ENCODE measurements at places on chromosomes 2 and 18.

GRCh38 chr2:101064125-101064502, 62.0 kb downstream of the RPL31 start:
- no peak for DNase-seq

GRCh38 chr2:106109675-106110424, 84.3 kb downstream of the UXS1 start:
- no peak for DNase-seq

- no peak for DNase-seq
Measured at GRCh38 chr2:80852808-80853139, 548.2 kb upstream of the LRRTM1 start.

DNA sequence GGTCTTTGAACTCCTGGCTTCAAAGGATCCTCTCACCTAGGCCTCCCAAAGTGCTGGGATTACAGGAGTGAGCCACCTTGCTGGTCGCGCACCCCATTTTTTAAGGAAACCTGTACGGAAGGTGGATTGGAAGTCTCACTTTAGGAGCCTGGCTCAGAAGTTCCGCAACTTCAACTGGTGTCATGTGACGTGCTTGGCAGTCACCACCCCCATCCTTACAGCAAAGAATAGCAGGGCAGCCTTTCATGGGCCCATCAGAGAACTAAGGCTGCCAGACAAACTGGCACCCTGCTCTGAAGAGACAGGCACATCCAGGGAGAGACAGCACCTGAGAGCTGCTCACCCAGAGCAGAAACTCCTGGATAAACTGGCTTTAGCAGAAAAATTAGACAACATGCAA, 3.3 kb upstream of the SLC66A2 start:
- no peak for DNase-seq

DNA sequence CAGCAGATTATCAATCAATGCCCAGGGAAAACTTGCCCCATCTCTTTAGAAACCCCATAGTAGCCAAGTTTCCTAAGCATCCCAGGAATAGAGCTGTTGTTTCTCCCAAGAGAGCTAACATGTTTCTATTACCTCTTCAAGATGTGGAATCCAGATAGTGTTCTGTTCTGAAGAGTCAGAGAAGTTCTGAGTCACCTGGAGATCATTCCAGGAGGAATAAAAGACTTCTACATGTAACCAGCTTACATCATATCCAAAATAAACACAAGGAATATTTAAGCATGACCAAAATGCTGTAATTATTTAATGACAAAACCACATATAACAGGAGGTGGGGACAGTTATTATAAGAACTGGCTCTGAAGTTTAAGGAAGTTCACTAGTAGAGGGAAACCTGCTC, 51.0 kb upstream of the GORASP2 start:
- no peak for DNase-seq

GRCh38 chr18:22169011-22169888, at the start of gene GATA6:
Gene GATA6 (plus strand): TSS chr18:22169589. CDS start chr18:22171145, 1,556 bp downstream.
- no peak for DNase-seq

GRCh38 chr2:232245111-232245510, 133.4 kb upstream of the ALPP start:
- no peak for DNase-seq

- no peak for DNase-seq
Measured at GRCh38 chr2:180621941-180622918, 358.2 kb upstream of the UBE2E3 start.

DNA sequence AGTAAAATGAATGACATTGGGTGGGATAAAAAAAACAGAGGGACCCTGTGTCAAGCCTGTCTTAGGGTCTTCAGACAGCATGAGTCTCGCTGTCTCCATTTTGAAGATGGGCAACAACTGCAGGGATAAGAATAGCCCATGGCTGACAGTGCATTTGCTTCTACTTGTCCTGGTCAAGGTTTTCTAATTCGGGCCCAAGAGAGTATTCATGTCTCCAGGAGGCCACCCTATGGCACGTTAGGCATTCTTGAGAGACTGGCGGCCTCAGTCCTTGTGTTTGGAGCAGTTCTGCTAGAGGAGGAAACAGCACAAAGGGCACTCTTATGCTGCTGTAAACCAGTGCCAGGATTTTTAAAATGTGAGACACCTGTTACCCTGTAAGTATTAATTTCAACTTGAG, 9.5 kb upstream of the MYL1 start:
- no peak for DNase-seq

DNA sequence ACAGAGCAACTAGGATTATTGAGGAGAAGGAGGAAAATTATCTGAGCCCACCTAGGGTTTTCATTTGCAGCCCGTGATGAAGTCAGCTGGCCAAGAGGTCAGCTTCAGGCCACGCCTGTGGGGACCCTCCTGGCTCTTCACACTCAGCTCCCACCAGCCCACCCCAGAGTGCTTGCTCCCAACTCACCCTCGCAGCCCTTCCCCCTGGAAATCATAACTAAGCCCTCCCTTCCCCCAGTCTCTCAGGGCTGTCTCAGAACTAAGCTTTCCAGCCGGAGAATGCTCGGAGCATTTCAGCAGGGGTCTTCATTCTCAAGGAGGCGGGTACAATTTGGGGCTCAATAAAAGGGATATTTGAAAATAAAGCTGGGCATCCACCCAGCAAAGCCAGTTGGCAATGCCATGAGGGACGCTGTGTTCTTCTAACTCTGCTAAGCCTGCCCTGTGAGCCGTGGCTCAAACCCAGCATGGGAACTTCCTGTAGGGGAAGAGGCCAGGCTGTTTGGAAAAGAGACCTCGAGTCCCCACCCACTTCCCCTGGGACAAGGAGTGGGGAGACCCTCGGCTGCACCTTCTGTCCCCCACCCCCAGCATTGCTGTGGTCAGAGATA, 194.9 kb downstream of the CTIF start:
- no peak for DNase-seq

DNA sequence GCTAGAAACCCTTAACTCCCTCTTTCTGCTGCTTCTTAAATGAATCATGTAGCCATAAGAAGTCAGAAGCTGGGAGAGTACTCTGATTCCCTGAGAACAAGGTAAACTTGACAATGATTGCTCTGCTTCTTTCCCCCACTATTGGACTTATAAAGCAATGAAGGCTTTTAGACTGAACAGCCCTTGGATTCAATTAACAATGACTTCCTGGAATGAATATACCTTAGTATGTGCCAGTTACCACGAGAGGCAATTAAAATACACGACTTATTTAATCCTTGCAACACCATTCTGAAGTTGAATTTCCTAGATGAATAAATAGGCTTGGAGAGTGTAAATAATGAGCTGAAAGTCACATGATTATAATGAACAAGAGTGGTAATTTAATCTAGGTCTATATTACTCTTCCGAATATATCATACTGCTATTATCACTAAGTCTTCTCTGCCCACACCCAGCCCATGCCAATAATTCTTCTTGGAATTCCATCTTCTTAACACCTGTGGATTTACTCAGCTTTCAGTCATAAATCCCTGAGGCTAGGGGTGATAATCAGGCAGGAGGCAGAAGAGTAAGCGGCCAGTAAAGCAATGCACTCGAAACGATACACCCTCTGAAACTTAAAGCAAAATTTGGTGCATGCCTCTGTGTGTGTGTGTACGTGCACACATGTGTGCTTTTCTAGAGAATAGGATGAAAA, 170.2 kb downstream of the ATAD2B start:
- DNase-seq: no peak

GRCh38 chr2:52036024-52036423, 1004.1 kb upstream of the NRXN1 start:
- DNase-seq: no peak

GRCh38 chr2:218516614-218517013, 51.5 kb downstream of the USP37 start:
- no peak for DNase-seq

DNA sequence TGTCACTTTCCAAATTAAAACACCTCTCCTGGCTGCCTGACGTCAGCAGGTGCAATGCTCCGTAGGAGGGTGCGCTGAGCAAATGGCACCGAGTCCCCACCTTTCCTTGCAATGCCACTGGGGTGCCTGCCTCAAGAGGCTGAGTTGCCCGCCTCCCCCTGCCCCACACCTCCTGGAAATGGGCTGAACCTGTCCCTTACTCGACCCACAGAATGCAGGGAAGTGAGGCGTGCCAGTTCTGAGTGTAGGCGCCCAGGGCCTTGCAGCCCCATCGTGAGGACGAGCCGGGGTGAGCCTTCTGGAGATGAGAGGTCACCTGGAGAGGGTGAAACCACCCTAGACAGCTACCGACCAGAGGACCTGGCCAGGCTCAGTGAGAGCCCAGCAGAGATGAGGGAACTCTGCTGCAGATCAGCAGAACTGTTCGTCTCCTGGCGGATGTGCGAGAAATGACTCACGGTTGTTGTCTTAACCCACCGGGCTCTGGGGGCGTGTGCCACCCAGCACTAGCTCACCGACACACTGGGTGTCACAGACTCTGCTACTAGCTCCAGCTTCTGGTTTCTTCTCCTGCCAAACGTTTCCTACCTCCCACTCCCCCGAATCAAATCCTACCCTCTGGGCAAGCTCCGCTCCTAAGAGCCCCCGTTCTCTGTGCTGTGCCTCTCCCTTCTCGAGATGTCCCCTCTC, 168.7 kb upstream of the HDAC4 start:
- no peak for DNase-seq

DNA sequence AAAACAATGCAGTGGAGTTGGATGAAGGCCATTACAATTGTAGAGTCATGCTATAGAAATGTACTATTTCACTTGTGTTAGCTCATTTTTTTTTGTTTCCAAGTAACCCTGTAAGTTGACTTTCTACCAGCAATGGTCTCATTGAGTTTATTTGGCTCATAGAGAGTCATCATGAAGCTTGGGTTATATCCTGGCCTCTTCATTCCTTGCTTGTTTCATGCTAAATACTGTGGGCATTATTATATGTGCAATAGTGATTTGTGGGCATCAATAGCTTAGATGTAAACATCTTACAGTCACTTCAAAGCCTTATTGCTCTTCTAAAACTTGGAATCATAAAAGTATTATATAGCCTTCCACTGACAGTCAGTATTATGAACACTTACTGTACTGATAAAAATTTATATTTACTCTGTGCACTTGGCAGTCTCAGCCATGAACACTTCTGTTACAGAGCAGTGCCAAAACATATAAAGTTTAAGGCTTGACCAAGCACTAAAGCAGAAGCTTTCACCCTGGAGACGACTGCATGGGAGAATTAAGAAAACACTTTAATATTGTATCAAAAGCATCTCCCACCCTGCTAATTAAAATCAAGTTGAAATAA, 751.2 kb downstream of the SATB2 start:
- no peak for DNase-seq

- no peak for DNase-seq
Measured at GRCh38 chr2:100736121-100736915, 83.6 kb upstream of the NPAS2 start.

GRCh38 chr2:105961599-105962146, 217.0 kb downstream of the NCK2 start:
- DNase-seq: no peak

DNA sequence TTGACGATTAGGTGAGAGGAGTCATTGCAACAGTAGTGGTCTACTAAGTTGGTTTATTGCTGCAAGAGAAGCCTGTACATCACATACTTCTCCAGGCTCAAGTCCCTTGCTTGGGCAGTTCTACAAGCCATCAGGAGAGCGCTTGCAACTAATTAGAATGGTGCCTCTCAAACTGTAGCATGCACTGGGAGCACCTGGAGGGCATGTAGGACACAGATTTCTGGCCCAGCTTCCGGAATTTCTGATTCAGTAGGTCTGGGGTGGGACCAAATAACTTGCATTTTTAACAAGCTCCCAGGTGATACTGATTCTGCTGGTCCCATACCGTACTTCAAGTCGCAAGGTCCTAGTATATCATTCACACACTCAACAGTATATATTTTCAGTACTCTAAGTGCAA, 34.5 kb upstream of the CCDC88A start:
- no peak for DNase-seq

DNA sequence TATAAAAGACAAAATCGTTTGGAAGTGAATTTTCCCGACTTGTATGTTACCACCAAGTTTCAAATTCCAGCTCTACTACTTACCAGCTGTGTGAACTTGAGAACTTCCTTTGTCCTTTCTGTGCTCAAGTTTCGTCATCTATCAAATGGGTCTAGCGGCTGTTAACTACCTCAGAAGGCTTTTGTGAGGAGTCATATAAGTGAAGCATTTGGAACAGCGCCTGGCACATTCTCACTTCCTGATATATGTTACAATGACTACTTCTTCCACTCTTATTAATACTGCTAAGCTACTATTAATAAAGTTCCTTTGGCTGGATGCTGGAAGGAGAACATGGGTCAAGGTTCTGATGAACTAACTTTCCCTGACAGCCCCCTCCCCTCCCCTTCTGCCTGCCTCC, 104.5 kb downstream of the MEIS1 start:
- DNase-seq: no peak

DNA sequence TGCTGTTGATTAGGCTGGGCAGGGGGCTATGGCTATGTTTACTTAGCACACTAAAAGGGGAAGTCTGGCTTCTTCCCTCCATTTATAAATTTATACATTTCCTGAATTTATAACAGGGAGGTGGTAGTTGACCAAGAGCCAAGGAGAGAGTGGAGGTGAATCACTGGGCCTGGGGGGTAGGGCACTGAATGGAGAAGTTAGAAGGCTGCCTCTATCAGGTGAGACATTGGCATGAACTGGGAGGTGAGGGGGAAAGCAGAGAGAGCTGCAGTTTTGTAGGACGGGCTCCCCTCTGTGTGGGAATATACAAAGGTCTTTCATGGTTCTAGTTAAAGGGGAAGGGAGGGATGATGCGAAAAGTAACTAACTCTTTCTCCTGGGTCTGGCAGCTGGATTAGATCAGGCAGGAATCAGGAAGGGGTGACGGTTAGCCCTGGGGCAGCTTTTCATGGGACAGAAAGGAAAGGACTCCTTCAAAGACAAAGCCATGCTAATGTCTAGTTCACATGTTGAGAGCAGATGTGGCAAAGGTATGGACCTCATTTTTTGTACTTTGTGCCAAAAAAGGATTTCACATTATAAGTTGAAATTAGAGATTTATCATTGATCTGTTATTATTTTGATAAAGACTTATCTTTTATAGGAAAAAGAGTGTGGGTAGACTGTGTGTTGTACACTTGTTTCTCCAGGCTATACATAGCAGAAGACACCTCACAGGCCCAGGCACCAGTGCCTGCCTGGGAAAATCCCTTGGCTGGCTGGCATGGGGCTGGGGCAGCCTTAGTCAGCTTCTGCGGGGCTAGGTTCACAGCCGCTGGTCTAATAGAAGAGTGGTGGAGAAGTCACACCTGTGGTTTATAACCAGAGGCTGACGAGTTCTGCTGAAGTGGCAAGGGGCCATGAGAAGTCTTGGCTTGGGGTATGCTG, 158.7 kb downstream of the CLIP4 start:
- DNase-seq: no peak

GRCh38 chr2:26463244-26464192, 14.4 kb downstream of the OTOF start:
- DNase-seq: no peak

- no peak for DNase-seq
Measured at GRCh38 chr2:75018162-75018561, 59.7 kb downstream of the POLE4 start.

GRCh38 chr18:22558945-22559385, 141.2 kb upstream of the CTAGE1 start:
- no peak for DNase-seq

- DNase-seq: no peak
Measured at GRCh38 chr2:108553209-108553919, 19.1 kb downstream of the LIMS1 start.

- no peak for DNase-seq
Measured at GRCh38 chr2:98299211-98299905, 46.9 kb upstream of the CNGA3 start.

GRCh38 chr2:239122421-239123110, 274.7 kb downstream of the TWIST2 start:
- no peak for DNase-seq

GRCh38 chr2:150296770-150297546, 190.5 kb downstream of the RND3 start:
- DNase-seq: no peak

Data from activated T-cell treated with anti-CD3 and anti-CD28 coated beads, Interleukin-2, amount 50 U/mL, for 4 hours (primary cell).